Fibroblast of skin of back (primary cell): ENCODE measurements at places on chromosomes 2 and 18.
A peak's percentile ranks its signal among the peaks of the same experiment; 100 is the strongest.

DNA sequence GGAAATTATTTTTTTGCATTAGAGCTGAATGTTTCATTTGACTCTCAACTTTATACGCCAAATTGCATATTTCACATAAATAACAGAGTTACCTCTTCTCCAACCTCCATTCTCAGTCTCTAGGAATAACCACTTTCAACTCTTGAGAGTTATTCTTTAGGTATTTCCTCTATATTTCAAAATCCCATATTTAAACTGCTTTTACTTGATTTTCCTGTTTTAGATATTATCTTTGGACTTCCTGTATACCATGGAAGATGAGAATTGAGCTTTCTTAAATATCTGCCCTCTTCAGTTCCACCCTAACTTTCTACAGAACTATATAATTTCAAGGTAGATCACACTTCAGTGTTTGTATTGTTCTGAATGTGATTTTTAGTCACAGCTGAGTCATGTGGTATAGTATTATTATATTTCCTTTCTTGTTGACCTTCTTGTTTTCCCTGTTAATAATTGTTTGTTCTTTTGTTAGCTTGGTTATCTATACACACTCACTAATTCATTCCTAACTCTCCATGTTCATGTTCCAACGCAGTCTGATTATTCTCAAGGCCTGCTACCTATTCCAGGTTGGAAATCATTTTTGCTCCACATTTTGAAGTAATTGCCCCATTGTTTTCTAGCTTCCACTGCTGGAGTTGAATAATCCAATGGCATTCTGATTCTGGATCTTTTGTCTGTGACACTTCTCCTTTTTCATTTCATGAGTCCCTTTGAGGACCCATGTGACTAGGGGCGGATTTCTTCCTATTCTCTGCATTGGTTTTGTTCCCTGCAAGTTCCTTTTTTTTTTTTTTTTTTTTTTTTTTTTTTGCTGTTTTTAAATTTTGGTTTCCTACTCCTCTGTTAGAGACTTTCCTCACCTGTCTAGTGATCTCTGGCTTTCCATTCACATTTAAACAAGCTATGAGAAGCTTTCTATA, 156.8 kb upstream of the RBMS1 start:
- DNase-seq, result no peak

- DNase-seq, result peak; percentile 92
Observed at GRCh38 chr2:168030862-168031624, 216.4 kb downstream of the STK39 start.

- no peak for DNase-seq
Observed at GRCh38 chr2:128341621-128342020, 23.0 kb upstream of the HS6ST1 start.

DNA sequence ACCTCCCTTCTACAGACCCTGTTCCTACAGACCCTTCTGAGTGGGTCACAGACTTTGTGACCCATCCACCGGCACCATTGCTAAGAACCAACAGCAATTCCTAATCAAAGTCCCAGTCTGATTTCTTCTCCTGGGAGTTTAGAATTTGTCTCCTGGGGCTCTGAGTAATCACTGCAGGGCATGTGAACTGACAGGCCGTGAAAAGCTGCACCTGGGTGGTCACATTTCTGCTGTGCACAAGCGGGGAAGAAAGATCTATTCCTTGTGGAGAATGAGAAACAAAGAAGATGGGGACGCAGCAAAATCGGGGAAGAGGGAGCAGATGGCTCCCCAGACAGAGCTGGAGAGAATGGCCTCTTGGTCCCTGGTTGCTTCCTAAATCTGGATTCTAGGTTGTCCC, 151.0 kb downstream of the ARL4C start:
- no peak for DNase-seq

DNA sequence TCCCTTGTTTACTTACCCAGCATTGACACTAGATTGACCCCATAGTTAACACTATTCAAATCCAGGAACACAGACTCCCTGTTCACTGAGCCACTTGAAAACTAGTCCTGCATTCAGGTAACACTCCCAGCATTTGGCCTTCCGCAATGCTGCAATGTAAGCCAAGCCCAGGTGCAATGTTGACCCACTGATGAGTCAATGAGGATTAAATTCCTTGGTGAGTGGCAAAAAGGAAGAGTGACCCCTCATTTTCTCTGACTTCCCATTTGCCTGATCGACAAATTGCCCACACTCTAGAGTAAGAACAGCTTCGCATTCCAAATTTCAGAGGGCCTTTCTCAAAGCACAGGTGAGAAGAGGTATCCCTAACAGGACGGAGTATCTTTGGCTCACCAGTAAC, 251.9 kb downstream of the FBXO15 start:
- no peak for DNase-seq

DNA sequence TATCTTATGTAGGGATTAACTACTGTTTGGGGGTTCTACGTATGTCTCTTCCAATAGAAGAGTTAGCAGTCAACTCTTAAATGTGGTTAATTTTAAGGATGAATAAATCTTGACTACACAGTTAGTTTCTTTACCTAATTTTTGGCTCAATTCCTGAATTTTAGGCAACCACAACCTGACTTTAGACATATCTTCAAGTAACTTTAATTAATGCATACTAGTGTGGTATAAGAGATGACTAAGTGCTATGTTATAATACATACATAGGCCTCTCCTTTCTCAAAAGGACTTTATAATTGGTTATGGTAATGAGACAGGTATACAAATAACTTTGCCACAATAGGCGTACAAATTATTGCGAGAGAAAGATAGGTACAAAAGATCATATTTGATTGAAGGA, 312.0 kb downstream of the IRS1 start:
- DNase-seq, result no peak
